Transverse colon (tissue), 4 donors: ENCODE measurements at places on chromosomes 1 and 21.

DNA sequence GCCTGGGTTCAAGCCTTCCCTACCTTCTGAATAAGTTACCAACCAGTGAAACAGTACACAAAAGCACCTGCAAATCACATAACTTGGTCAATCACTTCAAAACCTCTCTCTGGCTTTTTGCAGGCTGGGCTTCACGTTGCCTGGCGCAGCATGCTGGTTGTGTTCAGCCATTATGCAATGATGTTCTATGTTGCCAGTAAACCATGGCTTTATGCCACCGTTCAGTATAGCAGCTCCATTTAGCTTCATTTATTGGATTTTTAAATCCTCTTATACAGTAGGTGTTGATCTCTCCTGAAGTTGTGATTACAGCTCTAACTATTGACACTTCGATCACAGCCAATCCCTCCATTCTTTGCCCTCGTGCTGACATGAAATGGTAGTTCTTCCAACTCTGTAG lies 233.6 kb upstream of the PTBP2 start:
- DNase-seq, result no peak

GRCh38 chr1:242787968-242788367 lies 263.5 kb upstream of the PLD5 start:
- DNase-seq, result no peak

DNA sequence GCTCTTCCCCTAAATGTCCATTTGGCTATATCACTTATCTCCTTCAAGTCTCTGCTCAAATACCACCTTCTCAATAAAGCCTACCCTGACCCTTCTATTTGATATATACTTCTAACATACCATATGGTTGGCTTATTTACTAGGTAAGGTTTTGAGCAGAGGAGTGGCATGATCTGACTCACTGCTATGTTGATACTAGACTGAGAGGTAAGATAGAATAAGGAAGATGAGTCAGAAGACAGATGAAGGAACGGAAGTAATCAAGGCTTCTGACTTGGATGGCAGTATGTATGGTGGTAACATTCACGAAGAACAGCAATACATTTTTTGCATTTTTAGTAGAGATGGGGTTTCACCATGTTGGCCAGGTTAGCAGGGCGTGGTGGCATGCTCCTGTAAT lies 4.8 kb upstream of the HRNR start:
- no peak for DNase-seq

- DNase-seq, result no peak
These were observed 278.8 kb upstream of the PLXNA2 start for GRCh38 chr1:208523007-208523406.

- DNase-seq, result no peak
These were observed 5.5 kb upstream of the PPIE start for GRCh38 chr1:39733161-39733560.

- no peak for DNase-seq
These were observed 29.7 kb upstream of the RNF2 start for GRCh38 chr1:185015631-185016030.
